ENCODE measurements at places on chromosomes 1 and 21. TPM values are rescaled to one million over a fixed set of nuclear protein-coding genes. Genes with fewer than 3 reads are reported as not detected.

Gene TIMM17A
- 46.3 TPM for total RNA-seq

Gene MEX3A
- 112 TPM for total RNA-seq

DNA sequence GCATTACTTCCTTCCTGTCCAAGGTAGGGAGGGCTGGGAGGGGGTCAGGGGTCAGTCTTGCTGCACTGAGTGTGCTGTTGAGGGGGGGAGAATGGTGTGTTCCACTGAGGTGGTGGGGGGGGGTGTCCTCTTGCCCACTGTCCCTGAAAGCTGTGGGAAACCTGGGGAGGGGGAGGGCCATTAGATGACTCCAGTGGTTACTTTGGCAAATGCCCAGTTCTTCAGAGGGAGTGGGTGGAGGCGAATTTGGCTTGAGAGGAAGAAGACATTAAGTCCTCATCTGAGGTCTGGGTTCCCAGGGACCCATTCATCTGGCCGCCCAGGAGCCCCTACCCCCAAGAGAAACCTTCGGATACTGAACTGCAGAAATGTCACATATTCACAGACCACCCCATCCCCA is 36.2 kb downstream of the MEF2D start:
- DNase-seq: no peak

DNA sequence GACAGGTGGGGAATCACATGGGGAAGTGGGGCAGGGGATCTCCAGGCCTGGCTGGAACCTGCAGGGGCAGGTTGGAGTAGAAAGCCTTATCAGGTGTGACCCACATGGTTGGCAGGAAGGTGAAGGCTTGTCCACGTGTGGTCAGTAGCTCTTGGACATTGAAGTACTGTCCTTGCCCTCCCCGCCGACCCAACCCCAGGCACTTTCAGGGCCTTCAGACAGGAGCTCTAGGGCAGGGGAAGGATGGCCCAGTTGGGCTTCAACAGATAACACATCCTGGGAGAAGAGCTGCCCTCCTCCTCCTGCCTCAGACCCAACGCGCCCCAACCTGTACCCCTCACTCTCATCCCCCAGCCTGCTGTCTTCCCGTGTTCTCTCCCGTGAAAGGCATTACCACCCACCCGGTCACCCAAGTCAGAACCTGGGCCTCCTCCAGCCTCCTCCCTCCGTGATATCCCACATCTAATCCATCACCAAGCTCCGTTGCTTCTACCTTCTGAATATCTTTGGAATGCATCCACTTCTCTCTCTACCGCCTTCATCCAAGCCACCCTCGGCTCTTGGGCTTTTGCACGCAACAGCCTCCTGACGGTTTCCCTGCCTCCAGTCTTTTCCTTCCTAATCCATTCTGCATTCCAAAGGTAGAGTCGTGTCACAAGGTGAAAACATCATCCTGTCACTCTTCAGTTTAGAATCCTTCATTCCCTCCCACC is 15.9 kb downstream of the PTPRF start:
- DNase-seq: no peak

GRCh38 chr1:214446772-214447556 is 104.4 kb downstream of the PTPN14 start:
- no peak for DNase-seq

- no peak for DNase-seq
Measured at GRCh38 chr21:46181953-46182547, 2.2 kb downstream of the SPATC1L start.

- peak; percentile 92 for DNase-seq
Measured at GRCh38 chr1:53393325-53393792, 65.5 kb upstream of the LRP8 start.

GRCh38 chr1:71298633-71299032 is 217.8 kb upstream of the ZRANB2 start:
- DNase-seq: no peak

Gene KRTAP13-2
- not detected for total RNA-seq

GRCh38 chr21:41169701-41170100 is 1.7 kb downstream of the BACE2 start:
- DNase-seq: no peak

Gene CRYAA
- total RNA-seq: not detected

- DNase-seq: no peak
Measured at GRCh38 chr1:223319905-223320580, 43.9 kb downstream of the SUSD4 start.

Gene SPATA1
- 1.2 TPM for total RNA-seq

Gene HSD11B1
- total RNA-seq: not detected

- DNase-seq: no peak
Measured at GRCh38 chr1:206725109-206725963, 40.6 kb downstream of the MAPKAPK2 start.

- DNase-seq: no peak
Measured at GRCh38 chr21:38289705-38290485, 33.1 kb downstream of the KCNJ15 start.

Gene TRIM67
- total RNA-seq: 0.04 TPM

Gene TRAF3IP3
- 1.1 TPM for total RNA-seq

DNA sequence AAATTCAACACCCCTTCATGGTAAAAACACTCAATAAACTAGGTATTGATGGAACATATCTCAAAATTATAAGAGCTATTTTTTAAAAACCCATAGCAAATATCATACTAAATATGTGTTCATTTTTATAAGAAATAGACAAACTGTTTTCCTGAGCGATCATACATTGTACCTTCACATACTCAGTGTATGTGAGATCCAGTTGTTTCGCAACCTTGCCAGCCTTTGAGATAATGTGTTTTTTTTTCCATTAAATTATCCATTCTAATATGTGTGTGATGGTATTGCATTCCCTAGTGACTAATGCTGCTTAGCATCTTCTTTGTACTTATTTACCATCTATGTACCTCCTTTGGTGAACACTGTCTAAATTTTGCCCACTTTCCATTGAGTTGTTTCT is 47.1 kb downstream of the CFH start:
- DNase-seq: no peak

Gene CPT2
- total RNA-seq: 16.6 TPM

DNA sequence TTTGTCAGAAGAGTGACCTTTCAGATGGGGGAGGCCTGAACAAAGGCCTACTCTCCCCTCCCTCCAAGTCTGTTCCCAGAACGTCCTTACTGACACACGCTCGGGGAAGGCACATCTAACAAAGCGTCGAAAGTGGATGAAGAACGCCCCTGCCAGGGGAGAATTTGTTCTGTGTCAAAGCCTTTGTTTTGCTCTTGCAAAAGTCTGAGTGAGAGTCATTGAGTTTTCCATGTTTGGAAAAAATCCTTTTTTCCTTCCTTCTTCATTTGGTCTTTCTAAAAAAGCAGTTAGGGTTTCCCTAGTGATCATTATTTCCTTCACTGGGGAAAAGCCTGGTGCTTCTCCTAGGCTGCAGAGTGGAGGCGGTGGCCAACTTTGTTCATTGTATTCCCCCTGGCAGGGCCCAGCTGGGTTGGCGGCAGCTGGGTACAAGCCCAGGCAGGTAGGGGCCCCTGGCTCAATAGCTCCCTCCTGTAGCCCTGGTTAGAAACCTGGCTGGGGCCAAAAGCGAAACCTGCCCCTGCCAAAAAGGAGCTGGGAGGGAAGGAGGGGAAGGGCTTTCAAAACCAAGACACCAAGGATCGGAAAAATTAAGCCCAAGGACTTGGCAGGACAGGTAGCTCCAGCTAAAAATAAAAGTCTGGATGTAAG is 81.1 kb downstream of the ITPKB start:
- DNase-seq: no peak

DNA sequence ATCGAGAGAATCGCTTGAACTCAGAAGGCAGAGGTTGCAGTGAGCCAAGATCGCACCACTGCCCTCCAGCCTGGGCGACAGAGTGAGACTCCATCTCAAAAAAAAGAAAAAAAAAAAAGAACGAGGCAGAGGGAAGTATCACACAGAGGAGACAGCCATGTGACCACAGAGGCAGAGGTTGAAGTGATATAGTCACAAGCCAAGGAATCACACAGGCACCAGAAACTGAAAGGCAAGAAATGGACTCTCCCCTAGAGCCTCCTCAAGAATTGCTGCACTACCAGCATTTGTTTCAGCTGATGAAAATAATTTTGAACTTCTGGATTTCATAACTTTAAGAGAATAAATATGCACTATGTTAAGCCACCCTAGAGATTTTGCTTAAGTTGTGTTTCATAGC is 459.6 kb downstream of the PTPRC start:
- no peak for DNase-seq

Gene FCRL5
- not detected for total RNA-seq

DNA sequence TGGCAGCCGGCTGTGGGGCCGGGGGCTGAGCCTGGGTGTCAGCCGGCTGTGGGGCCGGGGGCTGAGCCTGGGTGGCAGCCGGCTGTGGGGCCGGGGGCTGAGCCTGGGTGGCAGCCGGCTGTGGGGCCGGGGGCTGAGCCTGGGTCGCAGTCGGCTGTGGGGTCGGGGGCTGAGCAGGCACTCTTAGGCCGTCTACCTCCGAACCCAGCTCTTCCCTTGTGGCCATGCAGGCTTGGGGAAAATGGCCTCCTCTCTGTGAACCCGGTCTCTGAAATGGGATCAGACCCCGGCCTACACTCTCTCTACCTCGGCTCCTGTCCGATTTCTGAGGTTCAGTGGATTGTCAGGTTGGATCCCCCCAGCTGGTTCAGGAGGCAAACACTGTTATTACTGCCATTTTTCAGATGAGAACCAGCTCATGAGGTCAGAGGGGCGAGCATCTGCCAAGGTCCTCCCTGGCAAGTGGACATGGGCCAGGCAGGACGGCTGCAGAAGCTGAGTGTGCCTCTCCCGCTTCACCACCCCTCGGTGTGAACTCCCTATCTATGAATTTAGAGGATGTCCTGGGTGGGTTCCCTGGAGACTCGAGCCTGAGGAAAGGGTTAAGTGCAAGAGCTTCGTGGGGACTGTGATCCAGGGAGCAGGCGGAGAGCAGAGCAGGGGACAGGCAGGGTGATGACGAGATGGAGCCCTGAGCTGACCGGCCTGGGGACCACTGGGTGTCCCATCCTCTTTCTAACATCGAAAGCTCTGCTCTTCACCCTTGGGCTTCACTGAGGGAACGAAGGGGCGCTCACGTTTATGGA is 10.9 kb upstream of the COL18A1 start:
- no peak for DNase-seq

Gene PTAFR
- total RNA-seq: 0.18 TPM

Gene CFHR3
- 0.93 TPM for total RNA-seq

- DNase-seq: no peak
Measured at GRCh38 chr1:48932366-48932765, 155.7 kb upstream of the BEND5 start.

DNA sequence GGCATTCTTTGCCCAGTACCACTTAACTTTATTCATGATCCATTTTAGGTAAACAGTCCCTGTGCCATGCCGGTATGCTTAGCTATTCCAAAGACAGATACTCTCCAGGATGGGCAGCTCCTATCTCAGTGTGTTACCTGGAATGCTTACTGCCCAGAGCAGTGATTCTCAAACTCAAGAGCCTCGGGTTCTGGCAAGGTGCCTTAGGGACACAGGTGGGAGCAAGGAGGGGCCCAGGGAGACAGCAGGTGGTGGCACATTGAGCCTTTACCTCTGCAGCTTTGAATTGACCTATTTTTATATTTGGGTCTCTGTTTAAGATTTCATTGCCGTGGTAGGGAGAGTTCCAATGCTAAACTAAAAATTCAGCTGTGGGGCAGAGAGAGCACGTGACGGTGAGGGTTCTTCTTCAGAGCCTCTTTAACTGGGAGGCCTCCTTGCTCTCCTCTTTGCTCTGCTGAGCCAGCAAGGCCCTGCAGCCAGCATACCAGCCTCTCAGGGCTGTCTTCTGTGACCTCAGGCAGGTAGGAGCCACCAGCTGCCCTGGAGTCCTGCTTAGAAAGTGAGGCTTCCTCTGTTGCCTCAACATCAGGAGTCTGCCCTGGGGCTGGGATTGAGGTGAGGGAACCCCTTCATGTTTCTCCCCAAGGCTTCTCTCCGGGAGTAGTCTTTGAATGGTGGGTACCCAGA is 20.2 kb downstream of the PHGDH start:
- DNase-seq: no peak

Gene CNR2
- total RNA-seq: not detected

Gene NAV1
- 88.8 TPM for total RNA-seq

Gene MYBPH
- total RNA-seq: not detected

DNA sequence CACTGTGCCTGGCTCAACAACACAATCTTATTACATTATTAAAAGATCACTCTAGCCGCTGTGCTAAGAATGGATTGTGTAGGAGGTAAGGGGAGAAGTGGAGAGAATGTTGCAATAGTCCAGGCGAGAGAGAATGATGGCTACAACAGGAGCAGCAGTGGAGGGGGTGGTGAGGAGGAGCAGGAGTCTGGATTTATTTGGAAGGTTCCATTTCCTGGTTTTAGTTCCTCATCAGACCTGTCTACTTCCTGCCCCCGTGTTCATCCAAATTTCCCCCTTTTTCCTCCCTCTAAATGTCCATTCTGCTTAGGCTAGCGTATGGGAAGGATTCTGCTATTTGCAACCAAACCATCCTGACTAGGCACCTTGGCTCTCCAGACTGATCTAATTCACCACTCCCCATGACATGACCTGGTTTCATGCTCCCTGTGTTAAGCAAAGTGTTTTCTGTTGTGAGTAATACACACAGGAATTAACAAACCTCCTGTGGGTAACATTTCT is 35.1 kb upstream of the EYA3 start:
- no peak for DNase-seq

Gene PTPN7
- total RNA-seq: 0.32 TPM

GRCh38 chr1:35222322-35223083 is 29.6 kb upstream of the SFPQ start:
- DNase-seq: no peak

GRCh38 chr1:4532656-4533055 is 121.8 kb upstream of the AJAP1 start:
- no peak for DNase-seq

Gene FAM151A
- not detected for total RNA-seq

GRCh38 chr1:65189576-65190115 is 41.6 kb downstream of the AK4 start:
- DNase-seq: no peak

DNA sequence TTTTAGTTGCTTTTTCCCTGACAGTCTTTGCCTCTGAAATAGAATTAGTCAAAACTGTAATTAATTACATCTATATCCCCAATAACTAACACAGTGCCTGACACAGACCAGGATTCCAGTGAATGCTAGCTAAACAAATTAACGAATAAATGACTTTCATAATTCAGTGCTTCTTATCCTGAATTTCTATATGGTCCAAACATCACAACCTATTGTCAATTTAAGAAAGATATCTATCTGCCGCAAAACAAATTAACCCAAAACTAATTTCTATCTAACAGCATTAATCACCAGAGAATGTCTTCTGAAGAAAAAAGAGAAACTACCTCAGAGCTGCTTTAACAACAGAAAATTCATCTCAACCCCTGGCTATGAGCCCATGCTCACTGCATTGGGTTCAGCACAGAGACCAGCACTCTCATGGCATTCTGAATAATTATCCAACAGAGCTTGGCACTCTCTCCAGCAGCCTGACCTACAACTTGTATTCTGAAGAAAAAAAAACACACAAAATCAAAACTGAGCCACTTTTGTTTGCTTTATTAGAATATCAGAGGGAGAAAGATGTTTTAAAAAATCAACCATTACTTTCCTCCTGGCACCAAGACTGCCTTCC is 547.3 kb upstream of the BEND5 start:
- DNase-seq: no peak
